ENCODE measurements at places on chromosomes 4 and X.

DNA sequence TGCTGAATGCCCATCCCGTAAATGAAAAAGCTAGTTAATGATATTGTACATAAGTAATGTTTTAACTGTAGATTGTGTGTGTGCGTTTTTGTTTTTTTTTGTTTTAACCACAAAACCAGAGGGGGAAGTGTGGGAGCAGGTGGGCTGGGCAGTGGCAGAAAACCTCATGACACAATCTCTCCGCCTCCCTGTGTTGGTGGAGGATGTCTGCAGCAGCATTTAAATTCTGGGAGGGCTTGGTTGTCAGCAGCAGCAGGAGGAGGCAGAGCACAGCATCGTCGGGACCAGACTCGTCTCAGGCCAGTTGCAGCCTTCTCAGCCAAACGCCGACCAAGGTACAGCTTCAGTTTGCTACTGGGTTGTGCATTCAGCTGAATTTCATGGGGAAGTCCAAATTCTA, at the start of gene SPP1:
SPP1 (plus strand) TSS at position 249 of the 400 bp plus-strand sequence. CDS start 1,182 bp downstream, outside the sequence.
- DNase-seq: no peak

DNA sequence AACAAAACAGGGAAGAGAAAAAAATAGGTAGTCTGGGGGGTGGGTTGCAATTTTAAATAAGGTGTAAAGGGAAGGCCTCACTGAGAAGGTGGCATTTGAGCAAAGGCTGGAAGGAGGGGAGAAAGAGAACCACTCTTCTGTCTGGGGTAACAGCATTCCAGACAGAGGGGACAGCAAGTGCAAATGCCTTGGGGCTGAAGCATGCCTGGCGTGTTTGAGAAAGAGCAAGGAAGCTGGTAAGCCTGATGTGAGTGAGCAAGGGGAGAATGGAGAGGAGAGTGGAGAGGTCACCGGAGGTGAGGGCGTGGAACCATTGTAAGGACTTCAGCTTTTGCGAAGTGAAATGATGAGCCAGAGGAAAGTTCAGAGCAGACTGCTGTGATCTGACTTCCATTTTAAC, 19.7 kb upstream of the DOCK11 start:
- no peak for DNase-seq

- no peak for DNase-seq
Measured at GRCh38 chr4:123698556-123698955, 302.0 kb downstream of the SPRY1 start.

- no peak for DNase-seq
Measured at GRCh38 chr4:98656886-98657285, 1.5 kb downstream of the TSPAN5 start.

DNA sequence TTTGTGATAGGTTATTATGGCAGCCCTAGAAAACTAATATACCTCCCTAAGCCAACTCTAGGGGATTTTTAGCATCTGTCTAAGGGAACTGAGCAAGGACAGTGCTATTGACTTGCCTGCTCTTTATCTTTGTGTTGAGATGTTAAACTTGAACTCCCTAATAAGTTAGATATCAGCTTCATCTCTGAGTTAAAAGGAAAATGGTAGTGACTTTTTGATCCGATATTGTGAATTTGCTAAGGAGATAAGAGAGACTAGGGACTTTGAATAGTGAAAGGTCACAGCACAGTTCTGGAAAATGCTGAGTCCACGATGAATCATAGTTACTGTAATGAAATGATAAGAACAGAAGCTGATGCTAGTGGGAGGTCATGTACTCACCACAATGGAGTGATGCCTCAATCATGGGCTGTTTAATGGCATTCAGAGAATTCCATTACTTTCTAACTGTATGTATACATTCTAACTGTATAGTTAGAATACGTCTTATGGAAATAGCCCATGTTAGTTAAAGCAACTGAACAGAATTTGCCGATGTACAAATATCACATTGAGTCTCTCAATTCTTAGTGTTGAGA, 147.2 kb downstream of the GLRA3 start:
- DNase-seq: no peak

- DNase-seq: no peak
Measured at GRCh38 chrX:77502951-77503525, 55.8 kb downstream of the FGF16 start.

- no peak for DNase-seq
Measured at GRCh38 chr4:3796960-3797359, 30.8 kb downstream of the ADRA2C start.

- DNase-seq: no peak
Measured at GRCh38 chr4:151256134-151256533, 20.8 kb upstream of the PRSS48 start.

DNA sequence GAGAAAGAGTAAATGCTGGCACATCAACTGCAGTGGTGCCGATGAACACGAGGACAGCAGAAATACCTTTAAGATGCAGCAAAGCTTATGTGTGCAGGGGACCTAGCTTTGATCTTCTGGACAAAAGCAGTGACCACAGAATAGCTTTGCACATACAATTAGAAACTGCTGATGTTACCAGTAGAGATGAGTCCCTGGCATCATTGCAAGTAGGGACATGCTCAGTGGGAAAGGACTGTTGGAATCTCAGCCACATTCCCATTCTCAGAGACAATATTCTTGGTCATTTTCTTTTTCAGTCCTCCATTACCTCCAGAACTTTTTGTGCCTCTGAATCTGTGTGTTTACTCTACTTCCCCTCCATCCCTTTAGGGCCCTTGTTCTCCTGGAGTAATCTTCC, 16.9 kb upstream of the PDLIM3 start:
- no peak for DNase-seq

All from NCI-H1092 (cell line).